Osteocyte (in vitro differentiated cells): ENCODE measurements at places on chromosomes 2 and 18. TPM values are rescaled to one million over a fixed set of nuclear protein-coding genes. Genes with fewer than 3 reads are reported as not detected.

GRCh38 chr2:36392571-36393255 is 37.1 kb downstream of the CRIM1 start:
- DNase-seq, result no peak

- DNase-seq, result no peak
These were observed 11.9 kb downstream of the CRIM1 start for GRCh38 chr2:36367486-36367885.

The TSPYL6 gene
- total RNA-seq, result not detected in 2 replicates

The SH3RF3 gene
- 79.4 and 84.4 TPM in 2 replicates for total RNA-seq

The C2orf81 gene
- 2.4 and 2.8 TPM in 2 replicates for total RNA-seq

The DUSP19 gene
- total RNA-seq, result 3.9 and 4.7 TPM in 2 replicates
